ENCODE measurements at places on chromosomes 12 and 14. TPM values are rescaled to one million over a fixed set of nuclear protein-coding genes. Genes with fewer than 3 reads are reported as not detected.

GRCh38 chr14:63988579-63988978 is 135.8 kb downstream of the SYNE2 start:
- DNase-seq, result no peak

- no peak for DNase-seq
Measured at GRCh38 chr12:91133871-91134270, 22.6 kb upstream of the LUM start.

GRCh38 chr12:31021809-31022494 is 51.7 kb upstream of the DDX11 start:
- DNase-seq, result no peak

DNA sequence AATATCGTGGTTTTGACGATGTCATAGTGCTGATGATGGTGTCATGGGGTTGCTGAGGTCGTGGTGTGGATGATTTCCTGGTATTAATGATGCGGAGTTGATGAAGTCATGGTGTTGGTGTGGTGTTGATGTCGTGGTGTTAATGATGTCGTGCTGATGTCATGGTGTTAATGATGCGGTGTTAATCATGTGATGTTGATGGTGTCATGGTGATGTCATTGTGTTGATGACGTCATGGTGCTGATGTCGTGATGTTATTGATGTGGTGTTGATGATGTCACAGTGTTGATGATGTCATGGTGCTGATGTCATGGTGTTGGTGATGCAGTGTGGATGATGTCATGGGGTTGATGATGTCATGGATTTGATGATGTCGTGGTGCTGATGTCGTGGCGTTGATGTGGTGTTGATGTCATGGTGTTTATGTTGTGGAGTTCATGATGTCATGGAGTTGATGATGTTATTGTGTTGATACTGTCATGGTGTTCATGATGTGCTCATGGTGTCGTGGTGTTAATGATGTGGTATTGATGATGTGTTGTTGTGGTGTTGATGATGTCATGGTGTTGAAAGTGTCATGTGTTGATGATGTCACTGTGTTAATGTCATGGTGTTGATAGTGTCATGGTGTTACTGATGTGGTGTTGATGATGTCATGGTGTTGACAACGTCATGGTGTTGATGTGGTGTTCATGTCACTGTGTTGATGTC is 48.5 kb upstream of the RIMBP2 start:
- no peak for DNase-seq

DNA sequence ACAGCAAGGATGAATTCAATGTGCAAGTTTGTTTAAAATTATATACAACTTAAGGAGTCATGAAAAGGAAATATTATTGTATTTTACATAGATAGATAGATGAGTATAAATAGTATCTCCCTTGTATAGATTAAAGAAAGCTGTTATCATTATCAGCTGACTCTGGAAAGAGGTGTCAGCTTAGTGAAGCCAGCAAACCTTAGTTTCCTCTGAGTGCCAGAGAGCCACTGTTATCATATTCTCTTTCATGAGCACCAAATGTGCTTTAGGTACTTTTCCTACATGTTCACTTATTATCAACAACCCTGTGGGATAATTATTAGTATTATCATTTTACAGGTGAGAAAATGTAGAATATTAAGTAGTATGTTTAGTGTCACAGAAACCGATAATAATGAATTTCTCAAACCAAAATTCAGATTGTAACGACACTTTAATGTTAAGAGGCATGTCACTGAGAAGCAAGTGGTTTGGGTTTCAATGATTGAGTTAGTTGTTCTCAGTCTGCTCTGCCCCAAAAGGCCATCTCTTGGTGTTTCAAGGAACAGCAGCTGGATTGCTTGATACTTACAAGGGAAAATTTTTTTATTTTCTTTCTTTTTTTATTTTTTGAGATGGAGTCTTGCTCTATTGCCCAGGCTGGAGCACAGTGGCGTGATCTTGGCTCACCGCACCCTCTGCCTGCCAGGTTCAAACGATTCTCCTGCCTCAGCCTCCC is 53.7 kb downstream of the PLEKHA5 start:
- DNase-seq, result peak; percentile 63

- DNase-seq, result peak; percentile 89
Measured at GRCh38 chr12:58920102-58920960, at the start of gene LRIG3. LRIG3 (minus strand) TSS chr12:58920504; CDS start chr12:58920235, 269 bp downstream.

- peak; percentile 56 for DNase-seq
Measured at GRCh38 chr14:80587096-80587724, 354.3 kb downstream of the CEP128 start.

GRCh38 chr14:22558221-22558913 is 30.7 kb downstream of the DAD1 start:
- peak; percentile 79 for DNase-seq

DNA sequence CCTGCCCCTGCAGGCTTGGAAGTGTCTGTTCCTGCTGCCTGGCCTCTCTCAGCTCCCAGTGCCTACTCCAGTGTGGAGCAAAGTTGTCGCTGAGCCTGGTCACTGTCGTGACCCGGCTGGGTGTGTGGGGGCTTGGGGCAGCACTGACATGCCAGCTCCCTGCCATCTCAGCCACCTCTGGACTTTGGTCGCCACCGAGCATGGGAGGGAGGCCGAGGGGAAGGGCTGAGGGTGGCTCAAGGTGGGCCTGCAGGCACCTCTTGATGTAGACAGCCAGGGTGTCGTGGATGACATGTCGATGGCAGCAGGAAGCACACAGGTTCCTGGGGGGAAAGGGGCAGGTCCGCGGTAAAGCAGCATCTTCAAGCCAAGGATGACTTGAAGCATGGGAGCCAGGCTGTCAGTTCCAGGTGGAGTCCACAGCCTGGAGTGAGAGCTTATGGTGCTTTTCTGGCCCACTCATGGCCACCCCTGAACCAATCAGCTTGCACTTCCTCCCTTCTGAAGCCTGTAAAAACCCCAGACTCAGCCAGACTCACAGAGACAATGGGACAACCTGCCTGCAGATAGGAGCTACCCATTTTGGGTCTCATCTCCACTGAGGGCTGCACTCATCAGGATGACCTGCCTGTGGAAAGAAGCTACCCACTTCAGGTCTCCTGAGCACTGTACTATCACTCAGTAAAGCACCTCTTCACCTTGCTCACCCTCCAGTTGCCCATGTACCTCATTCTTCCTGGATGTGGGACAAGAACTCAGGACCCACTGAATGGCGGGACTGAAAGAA is 210.1 kb downstream of the MON2 start:
- DNase-seq, result no peak

DNA sequence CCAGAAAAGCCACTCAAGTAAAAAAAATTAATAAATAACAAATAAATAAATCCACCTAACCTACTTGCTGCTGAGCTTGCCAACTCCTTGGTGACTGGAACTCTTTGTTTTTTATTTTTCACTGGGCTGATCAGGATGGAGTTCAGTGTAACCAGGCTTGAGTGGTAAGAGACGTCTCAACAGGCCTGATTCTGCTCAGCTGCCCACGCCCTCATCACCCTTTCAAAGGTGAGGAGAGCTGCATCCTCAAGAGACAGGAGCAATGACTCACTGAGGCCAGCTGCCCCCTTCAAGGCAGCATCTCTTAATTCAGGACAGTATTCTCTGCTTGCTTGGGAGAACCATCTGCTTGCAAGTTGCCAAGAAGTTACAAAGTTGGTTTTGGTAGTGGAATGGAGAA is 111.9 kb upstream of the CPM start:
- no peak for DNase-seq

DNA sequence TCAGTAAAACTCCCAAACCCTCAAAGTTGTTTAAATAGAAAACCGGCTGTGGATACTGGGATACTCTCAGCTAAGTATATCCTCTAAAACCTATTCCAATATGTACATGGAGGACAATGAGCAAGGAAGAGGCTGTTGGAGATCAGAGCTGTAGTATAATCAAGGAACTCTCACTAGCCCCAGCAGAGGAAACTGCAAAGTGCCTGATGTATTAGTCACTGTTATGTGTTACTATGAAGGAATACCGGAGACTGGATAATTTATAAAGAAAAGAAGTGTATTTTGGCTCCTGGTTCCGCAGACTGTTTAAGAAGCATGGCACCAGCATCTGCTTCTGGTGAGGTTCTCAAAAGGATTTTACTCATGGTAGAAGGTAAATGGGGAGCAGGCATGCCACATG is 65.6 kb upstream of the RPL10L start:
- DNase-seq, result no peak

DNA sequence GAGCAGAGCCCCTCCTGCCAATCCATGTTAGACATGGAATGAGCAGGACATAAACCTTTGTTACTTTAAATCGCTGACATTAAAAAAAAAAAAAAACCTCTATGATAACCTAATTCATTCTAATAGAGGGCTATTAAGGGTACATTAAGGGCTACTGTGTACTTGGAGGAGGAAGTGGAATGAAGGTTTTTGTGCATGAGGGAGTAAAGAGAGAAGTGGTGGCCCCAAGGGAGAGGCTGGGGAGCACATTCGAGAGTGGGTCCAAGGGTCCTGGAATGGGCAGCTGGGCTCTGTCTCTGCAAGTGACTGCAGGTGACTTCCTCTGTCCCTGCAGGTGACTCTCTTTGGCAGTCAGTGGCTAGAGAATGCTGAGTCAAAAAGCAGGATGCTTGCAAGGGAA is 32.1 kb upstream of the PTGDR start:
- no peak for DNase-seq

DNA sequence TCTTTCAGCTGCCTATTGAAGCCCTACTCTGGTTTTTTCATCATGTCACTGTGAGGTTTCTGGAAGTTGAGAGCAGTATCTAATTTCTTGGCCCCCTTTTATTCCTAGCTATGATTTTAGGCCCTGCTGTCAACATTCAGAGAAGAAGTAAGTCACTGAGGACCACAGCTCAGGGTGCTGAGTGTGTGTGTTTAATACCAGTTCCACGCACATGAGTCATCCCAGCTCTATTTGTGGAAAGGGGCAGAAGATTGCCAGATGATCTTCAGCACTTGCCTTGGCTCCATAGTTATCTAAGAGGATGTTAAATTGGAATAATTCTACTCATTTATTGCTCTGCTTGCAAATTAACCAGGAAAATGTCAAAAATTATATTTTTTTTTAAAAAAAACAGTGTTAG is 65.5 kb upstream of the SLC38A4 start:
- DNase-seq, result no peak

DNA sequence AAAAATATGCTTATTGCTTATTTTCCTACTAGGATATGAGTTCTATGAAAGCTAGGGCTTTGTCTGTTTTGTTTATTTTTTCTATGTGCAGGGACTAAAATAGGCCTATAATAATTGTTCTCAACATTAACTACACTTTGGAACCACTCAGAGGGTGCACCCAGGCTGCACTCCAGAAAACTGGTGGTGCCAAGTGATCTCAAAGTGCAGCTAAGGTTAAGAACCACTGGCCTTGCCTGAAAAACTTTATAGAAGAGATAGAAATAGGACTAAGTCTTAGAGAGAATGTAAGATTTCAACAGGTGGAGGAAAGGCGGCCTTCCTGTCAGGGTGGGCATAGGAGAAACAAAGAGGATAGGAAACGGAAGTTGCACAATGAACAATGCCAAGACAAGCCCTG is 37.7 kb upstream of the NR1H4 start:
- no peak for DNase-seq

DNA sequence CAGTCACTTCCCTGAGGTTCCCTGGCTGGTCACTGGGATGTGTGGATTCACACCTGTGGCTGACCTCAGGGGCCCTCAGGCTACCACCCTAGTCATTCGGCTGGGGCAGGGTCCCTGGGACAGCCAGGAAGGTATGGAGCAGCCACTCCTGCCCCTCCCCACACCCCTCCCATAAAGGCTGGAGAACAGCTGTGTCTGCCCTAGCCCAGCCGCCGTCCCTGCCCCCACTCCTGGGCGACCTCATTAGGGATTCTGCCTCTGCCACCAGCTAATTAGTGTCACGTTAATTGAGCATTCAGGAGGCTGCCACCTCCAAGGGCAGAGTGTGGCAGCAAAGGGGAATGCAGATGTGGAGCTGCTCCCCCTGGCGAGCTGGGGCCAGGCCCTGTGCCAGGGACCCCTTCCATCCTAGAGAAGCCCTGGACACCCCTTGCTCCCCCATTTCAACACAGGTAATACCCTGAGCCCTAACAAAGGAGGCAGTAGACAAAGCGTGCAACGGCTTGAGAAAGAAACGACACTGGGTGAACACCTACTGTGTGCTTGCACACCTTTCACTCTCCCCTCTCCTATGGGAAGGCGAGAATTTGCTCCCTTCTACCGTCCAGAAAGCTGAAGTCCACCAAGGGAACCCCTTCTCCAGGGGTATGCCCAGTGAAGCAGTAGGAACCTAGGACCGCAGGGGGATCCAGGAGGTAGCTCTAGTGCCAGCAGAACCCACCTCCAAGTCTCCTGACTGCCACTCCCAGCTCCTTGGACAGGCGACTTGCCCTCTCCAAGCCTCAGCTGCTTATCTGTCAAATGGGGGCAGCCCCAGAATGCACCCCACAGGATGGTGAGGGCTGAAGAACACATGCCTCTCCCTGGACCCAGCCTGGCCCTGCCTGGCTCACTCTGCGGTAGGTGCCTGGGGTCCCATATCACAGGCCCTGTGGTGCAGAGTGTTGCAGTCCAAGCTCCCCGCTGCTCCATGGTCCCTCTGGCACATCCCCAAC is 45.1 kb downstream of the FAM222A start:
- no peak for DNase-seq

DNA sequence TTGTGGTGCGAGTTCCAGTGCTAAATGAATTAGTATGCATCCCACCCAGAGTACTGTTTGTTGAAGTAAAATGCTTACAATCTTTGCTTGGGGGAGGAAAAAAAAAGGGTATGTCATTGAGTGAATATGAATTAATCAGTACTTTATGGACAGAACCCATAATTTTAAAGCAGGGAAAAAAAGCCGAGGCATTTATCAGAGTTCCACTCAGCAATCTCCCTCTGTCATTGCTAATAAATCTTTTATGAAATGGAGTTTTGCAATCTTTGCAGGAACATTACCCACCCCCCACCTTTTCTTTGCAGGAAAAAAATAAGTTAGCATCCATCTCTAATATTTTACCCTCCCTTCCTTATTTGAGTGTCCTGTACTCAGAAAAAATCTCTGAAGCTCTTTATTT is 127.9 kb upstream of the TMPO start:
- no peak for DNase-seq

Gene SELPLG
- 0.56 TPM for total RNA-seq

Gene TAS2R46
- 5.0 TPM for total RNA-seq

Gene B3GNT4
- 0.80 TPM for total RNA-seq

Gene CAPZA3
- total RNA-seq, result not detected

Gene KRT73
- total RNA-seq, result not detected

Gene TMEM179
- total RNA-seq, result 5.0 TPM

Gene MYL2
- total RNA-seq, result not detected

Gene ST8SIA1
- total RNA-seq, result 5.1 TPM

Measured in GM23338 (cell line).